Hypothalamus (tissue), 51 donors: ENCODE measurements at places on chromosomes 4 and X.

- DNase-seq: no peak
Measured at GRCh38 chr4:119032921-119033685, 102.5 kb upstream of the MYOZ2 start.

- DNase-seq: no peak
Measured at GRCh38 chr4:113467581-113467980, 294.0 kb downstream of the CAMK2D start.

DNA sequence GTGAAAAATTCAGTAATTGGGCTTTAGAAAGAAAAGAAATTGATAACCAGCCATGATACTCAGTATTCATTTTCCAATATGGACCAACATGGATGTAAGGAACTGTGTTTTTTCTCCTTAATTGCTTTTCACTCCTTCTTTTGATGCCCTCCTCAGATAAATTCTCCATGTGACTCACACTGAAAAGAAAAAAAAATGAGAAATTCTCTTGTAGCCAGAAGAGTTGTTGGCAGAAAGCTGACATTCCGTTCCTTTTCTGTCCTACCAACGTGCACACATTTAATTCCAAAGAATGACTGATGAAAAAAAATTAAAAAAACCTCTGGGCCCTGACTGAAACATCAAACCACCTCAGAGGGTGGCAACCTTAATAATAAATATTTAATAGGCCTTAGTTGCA is 153.1 kb downstream of the AMELX start:
- DNase-seq: no peak

DNA sequence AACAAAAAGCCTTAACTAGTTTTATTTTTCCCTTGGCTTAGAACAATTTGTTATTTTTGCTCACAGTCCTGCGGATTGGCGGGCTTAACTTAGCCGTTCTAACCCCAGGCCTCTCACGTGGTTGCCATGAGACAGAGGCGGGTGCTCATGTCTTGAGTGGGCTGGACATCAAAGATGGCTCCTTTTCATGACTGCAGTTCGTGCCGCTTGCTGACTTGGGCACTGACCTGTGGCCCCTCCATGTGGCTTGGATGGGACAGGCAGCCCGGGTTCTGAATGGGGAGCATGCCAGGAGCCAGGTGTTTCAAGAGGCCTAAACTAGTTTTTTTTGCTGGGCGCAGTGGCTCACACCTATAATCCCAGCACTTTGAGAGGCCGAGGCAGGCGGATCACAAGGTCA is 40.7 kb downstream of the CDS1 start:
- no peak for DNase-seq

- DNase-seq: no peak
Measured at GRCh38 chr4:14853176-14853943, 148.9 kb upstream of the CPEB2 start.

DNA sequence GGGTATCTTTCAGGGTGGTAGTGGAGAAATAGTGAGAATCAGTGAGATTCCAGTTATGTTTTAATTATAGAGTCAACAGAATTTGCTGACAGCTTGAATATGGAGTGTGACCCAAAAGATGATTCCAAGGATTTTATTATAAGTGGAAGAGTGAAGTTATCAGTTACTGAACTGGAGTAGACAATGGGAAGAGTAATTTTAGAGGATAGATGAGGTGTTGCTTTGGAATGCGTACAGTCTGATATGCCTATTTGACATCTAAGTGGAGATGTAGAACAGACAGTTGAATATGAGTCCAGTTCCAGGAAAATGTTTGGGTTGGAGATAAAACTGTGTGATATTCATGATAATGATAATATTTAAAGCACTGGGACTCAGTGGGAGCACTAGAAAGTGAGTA is 174.2 kb downstream of the MAPK10 start:
- no peak for DNase-seq

- DNase-seq: no peak
Measured at GRCh38 chrX:109707319-109707718, 25.7 kb downstream of the ACSL4 start.

- no peak for DNase-seq
Measured at GRCh38 chr4:129862461-129862860, 766.5 kb downstream of the C4orf33 start.

GRCh38 chr4:23374259-23374658 is 515.6 kb downstream of the PPARGC1A start:
- no peak for DNase-seq

GRCh38 chr4:184384056-184384809 is 90.1 kb downstream of the IRF2 start:
- no peak for DNase-seq

DNA sequence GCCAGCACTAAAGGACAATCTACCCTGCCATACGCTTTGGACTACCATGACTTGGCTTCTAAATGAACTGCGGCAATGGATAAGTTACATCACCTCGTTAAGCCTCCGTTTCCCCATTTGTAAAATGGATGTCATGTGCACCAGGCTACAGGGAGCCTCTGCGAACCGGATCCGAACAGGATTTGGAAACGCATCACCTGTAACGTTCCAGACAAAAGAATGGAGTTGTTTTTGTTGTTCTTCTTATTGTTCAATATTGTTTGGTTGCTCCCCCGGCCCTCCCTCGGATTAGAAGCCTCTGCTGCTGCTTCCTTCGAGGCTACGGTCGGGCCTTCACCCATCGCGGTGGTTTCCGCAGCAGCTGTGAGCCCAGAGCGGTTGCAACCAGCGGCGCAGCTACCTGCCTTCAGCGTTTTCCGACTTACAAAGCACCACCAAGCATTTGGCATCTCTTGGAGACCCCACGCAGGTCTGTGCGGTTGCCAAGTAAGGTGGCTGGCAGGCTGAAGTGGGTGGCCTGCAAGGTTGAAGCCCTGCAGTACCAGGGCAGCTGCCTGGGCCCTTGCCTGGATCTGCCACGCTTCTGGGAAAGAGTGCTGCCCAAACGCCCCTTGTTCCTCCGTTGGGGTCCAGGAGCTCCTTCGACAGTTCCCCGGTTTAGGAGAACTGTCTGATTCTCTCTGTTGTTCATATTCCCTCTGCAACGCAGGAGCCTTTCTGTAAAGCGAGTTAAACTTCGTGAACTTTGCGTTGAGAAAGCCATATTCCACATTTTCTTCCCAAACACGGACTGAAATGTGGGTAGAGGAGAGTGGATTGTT is 7.1 kb downstream of the NKX3-2 start:
- DNase-seq: no peak

DNA sequence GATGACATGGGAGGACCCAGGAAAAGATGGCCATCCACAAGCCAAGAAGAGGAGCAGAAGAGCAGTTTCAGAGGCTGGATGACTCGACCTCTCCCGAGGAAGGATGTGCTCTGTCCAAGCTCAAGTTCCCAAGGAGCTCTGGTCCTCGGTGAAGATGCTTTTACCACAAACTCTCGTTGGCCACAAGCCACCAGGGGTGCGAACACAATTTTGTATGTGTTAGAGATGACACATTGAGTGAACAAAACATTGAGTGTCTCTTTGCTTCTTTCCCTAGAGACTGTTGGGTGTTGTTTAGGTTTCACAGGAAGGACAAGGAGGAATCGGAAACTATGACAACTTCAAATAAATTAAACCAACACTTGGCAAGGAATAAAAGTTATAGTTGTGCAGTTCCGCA is 26.3 kb downstream of the FGFBP1 start:
- DNase-seq: no peak

GRCh38 chr4:4937926-4938325 is 78.5 kb downstream of the MSX1 start:
- no peak for DNase-seq

- DNase-seq: no peak
Measured at GRCh38 chr4:7795983-7796382, 143.7 kb downstream of the AFAP1 start.

DNA sequence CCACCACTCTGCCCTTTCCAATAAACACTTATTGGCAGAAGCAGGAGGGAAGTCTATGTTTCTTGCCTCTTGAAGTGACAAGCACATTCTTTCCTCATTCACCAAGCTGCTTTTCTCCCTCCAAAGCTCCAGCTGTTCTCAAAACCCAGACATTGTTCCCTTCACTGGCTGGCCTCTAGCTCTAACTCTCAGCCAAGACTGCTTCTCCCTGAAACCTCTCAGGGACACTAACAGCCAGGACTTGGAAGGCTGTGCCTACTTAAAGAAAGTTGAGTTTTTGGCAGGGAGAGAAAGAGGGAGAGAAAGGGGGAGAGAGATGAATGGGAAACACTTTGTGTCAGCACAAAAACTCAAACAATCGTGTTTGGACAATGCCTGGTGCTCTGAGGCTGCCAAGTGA is 99.5 kb downstream of the COX18 start:
- no peak for DNase-seq

- no peak for DNase-seq
Measured at GRCh38 chr4:10092481-10093270, 23.9 kb downstream of the WDR1 start.

- no peak for DNase-seq
Measured at GRCh38 chrX:142204522-142205433, at the start of gene MAGEC2. MAGEC2 (minus strand) TSS chrX:142205290; CDS start chrX:142203987, 1,303 bp downstream.

- DNase-seq: no peak
Measured at GRCh38 chr4:35966566-35966965, 277.7 kb downstream of the ARAP2 start.

DNA sequence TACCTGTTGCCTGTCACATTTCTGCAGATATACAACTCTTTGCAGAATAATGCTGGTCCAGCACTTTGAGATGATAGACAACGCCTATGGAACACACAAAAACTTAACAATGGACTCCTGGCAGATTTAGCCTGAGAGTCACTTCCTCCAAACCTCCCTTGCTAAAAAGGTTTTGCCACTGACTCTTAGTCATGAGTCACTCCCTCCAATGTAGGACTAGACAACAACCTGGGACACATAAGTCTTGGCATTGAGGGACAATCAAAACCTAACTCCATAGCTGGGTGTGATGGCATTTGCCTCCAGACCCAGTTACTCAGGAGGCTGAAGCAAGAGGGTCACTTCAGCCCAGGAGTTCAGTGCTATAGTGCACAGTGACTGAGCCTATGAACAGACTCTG is 22.0 kb upstream of the EIF4E start:
- no peak for DNase-seq

- DNase-seq: no peak
Measured at GRCh38 chrX:130145123-130145522, 20.5 kb downstream of the AIFM1 start.

GRCh38 chr4:42460043-42460442 is 62.8 kb downstream of the SHISA3 start:
- DNase-seq: no peak

- DNase-seq: no peak
Measured at GRCh38 chr4:2936773-2937145, 26.4 kb downstream of the NOP14 start.

DNA sequence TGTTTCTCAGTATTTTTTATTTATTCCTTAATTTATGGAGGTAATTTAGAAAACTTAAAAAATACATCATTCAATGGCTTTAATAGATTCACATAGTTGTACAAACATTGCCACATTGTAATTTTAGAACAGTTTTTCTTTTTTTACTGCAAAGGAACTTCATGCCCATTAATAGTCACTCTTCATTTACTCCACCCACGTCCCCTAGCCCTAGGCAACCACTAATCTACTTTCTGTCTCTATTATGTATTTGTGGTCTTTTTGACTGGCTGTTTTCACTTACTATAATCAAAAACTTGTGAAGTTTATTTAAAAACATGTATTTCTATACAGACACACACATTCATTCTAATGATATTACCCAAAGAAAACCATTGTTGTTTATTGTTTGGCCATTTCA is 664.8 kb downstream of the GRID2 start:
- no peak for DNase-seq

- DNase-seq: no peak
Measured at GRCh38 chr4:183384983-183385382, 59.5 kb upstream of the CDKN2AIP start.

GRCh38 chr4:4642496-4643000 is 100.7 kb upstream of the STX18 start:
- no peak for DNase-seq

- no peak for DNase-seq
Measured at GRCh38 chrX:23003116-23003515, 3.4 kb downstream of the DDX53 start.

- DNase-seq: no peak
Measured at GRCh38 chrX:53594354-53594753, 92.2 kb downstream of the HUWE1 start.

DNA sequence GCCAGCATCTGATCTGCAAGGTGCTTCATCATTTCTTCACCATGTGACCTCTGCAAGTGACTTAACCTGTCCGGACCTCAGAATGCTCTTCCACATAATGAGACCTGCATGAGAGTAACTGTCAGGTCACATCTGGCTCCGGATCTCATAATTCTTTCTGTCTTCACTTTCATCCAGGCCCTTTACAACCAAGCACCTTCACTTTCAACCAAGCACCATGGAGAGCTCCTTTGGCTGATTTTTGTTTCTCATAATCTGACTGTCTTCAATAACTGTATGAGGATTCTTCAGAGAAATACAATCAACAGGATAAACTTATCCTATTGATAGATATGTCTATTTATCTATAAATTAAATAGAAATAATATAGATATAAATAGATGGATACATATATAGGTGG is 148.1 kb downstream of the VCX3A start:
- DNase-seq: no peak

DNA sequence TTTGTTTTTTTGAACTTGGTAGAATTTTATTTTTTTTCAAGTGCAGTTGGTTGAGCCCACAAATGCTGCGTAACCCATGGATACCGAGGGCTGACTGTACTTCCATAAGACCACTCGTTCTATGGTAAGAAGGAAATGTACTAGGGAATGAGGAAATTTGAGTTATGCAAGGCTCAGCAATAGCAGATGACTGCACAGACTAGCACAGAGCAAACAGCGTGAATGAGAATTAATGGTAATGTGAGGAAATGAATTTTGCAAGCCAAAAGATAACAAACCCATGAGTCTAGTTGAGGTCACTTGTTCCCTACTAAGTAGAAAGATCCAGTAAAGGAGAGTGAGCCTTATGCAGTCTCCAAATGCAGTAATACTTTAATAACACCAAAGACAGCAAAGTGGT is 17.4 kb downstream of the GSPT2 start:
- no peak for DNase-seq

- no peak for DNase-seq
Measured at GRCh38 chrX:80335062-80335830, 85.0 kb upstream of the TENT5D start.

DNA sequence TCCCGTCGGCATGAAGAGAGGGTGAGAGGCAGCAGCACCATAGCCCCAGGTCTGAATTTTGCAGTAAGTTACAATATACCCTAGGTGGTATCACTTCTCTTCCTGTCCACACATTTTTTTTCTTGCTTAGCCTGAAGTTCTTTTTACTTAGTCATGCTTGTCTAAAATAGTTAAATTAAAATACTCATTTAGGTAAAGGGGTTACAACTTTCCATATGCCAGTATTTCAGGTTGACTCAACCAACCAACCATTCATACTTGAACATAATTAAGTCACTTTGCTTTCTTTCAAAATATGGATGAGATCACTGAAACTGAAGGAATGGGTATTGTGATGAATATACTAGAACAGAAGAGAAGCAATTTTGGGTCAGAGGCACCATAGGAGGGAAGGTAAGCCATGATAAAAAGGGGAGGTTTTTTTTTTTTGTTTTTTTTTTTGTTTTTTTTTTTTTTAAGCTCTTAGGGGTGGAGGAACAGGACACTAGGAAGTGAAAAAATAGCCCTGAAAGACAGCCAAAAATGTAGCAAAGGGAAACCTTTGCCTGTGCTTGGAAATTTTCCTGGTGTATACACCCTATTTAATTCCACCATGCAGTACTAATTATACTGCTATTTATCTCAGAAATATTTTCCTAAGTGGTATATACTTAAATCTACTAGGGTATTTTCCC is 41.8 kb downstream of the RPS6KA3 start:
- no peak for DNase-seq

GRCh38 chrX:120653000-120653399 is 23.1 kb upstream of the C1GALT1C1 start:
- no peak for DNase-seq

GRCh38 chrX:12949205-12949926 is 25.5 kb upstream of the TMSB4X start:
- no peak for DNase-seq

- no peak for DNase-seq
Measured at GRCh38 chr4:6232836-6233785, 32.8 kb upstream of the JAKMIP1 start.
